Right renal cortex interstitium (tissue), 3 donors: ENCODE measurements at places on chromosomes 2 and 18. TPM values are rescaled to one million over a fixed set of nuclear protein-coding genes. Genes with fewer than 3 reads are reported as not detected.

The SCG2 gene
- polyA plus RNA-seq, result 0.44 TPM

DNA sequence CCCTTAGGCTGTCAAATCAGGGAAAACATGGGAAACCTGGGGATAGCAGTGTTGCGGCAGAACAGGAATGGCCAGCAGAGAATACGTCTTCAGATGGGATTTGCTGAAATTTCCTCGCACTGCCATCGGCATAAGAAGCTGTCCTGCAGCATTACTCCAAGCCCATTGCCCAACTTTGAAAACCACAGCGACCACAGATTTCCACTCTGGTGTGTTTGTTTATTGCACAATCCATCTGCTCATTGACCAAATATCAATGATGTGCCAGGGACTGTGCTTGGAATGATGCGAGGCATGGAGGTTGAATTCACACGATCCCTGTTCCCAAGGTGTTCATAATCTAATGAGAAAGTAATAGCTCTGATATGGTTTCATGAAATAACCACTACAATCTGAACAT is 383.3 kb upstream of the MYT1L start:
- no peak for DNase-seq

- DNase-seq, result no peak
Observed at GRCh38 chr2:211833582-211834279, 704.9 kb downstream of the ERBB4 start.

DNA sequence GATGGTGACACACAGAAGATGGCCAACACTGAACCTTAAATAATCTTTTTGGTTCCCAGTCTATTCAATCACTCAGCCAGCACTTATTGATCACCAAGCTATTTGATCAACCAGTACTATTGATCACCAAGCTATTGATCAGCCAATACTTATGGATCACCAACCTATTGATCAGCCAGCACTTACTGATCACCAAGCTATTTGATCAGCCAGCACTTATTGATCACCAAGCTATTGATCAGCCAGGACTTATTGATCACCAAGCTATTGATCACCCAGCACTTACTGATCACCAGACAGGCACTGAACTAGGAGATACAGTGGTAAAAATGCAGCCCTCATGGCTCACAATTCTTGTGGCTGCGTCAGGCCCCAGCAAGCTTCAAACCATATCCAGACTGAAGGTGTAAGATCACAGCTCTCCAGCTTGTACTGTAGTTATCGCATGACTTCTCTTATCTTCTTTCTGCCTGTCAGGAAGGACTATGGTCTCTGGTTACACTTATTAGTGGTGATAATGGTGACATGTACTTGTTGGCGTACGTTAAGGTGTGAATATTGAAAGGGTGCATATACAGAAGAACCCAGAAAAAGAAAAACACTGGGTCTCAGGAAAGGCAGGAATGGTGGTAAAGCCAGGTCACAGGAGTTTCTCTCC is 18.4 kb upstream of the B3GNT2 start:
- DNase-seq, result no peak
